ENCODE measurements at places on chromosomes 5 and 9. TPM values are rescaled to one million over a fixed set of nuclear protein-coding genes. Genes with fewer than 3 reads are reported as not detected.

DNA sequence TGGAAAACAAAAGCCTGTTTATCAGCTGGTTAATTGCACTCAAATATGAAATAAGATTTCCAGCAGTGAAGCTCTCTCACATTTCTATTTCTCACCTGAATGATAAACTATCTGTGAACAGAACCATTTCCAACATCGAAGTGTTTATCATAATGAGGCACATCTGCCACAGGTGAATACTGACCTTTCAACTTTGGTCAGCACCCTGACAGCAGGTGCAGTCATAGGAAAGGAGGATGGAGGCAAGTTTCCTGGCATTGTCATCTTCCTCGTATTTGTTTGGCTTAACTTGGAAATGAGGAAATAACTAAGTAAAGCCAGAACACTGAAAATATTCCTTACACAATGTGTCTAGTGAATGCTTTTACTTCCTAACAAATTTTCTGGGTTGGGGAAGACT lies 716.4 kb downstream of the NR2F1-AS1 start:
- no peaks in the 10 kb centered on the region for H3K4me1 ChIP-seq
- no peak overlapping the region for H3K4me3 ChIP-seq
- H3K27ac ChIP-seq = no peak overlapping the region
- no peaks in the 10 kb centered on the region for H3K27me3 ChIP-seq
- no peak for DNase-seq
- no peaks in the 10 kb centered on the region for H3K36me3 ChIP-seq

DNA sequence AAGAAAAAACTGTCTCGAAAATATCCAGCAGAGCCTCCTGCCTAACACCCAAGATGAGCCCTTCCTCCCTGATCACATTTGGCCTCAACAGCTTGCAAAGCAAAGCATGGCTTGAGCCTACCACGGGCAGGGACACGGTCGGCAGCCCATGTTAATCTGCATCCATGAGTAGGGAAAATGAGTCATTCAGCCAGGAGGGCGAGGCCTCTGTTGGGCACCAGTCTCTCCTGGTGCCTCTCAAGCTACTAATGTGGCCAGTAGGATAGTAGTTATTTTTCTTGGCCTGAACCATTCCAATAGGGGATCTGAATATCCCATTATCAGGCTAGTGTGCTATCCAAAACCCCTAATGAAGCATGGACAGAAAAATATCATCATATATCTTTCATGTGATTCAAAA lies 43.0 kb upstream of the SHB start:
- no peak overlapping the region for H3K27ac ChIP-seq
- no peak for DNase-seq
- no peak overlapping the region for H3K4me3 ChIP-seq
- H3K36me3 ChIP-seq = no peaks in the 10 kb centered on the region

- H3K36me3 ChIP-seq = no peaks in the 10 kb centered on the region
- DNase-seq = no peak
- no peak overlapping the region for H3K27ac ChIP-seq
- H3K27me3 ChIP-seq = no peaks in the 10 kb centered on the region
- no peak overlapping the region for H3K4me3 ChIP-seq
These were observed 810.9 kb upstream of the ACO1 start for GRCh38 chr9:31573561-31573960.

DNA sequence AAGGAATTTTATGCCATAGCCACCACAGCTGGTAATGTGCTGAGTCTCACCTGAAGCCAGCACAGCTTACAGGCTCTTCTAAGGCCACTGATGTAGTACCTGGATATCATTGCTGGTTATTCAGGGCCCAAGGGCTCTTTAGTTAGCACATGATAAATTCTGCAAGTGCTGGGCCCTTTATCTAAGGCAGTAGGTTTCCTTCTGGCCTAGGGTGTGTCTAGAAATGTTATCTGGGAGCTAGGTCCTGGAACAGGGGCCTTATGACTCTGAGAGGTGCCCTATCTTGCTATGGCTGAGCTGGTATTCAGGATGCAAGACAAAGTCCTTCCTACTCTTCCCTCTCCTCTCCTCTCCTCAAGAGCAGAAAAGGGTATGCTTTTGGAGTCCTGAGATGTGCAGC lies 1424.5 kb upstream of the NUDT12 start:
- no peak overlapping the region for H3K27ac ChIP-seq
- H3K4me1 ChIP-seq = no peaks in the 10 kb centered on the region
- no peak overlapping the region for H3K4me3 ChIP-seq
- H3K36me3 ChIP-seq = no peaks in the 10 kb centered on the region
- no peaks in the 10 kb centered on the region for H3K27me3 ChIP-seq

- no peaks in the 10 kb centered on the region for H3K36me3 ChIP-seq
- H3K27me3 ChIP-seq = no peaks in the 10 kb centered on the region
- no peak overlapping the region for H3K4me3 ChIP-seq
- H3K27ac ChIP-seq = no peak overlapping the region
- H3K4me1 ChIP-seq = peaks cover 26% of the 10 kb centered on the region
These were observed 7.3 kb upstream of the CTSV start for GRCh38 chr9:97046228-97046627.

Gene ENTREP1
- 1.8 TPM for total RNA-seq

Gene PITX1
- 12.9 TPM for total RNA-seq

DNA sequence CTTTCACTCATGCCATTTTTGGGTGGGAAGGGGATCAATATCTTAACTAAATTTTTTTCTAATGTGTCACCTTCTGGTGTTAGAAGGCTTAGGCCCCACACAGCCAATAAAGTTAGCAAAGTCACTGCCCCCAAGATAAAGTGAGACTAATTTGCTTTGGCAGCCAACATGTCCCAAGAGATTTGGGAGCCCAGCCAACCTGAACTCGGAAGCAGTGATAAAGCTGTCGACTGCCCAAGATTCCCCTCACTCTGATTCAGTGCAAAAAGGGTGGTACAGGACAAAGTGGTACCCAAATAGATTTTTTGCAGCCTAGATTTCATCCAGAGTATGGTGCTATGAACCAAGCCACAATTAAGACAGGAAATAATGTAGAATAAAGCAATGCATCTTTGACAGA lies 572.5 kb upstream of the ARRDC3 start:
- H3K36me3 ChIP-seq = no peaks in the 10 kb centered on the region
- peak; percentile 26 for DNase-seq
- H3K27me3 ChIP-seq = no peaks in the 10 kb centered on the region
- no peak overlapping the region for H3K4me3 ChIP-seq
- H3K4me1 ChIP-seq = peaks cover 8% of the 10 kb centered on the region

DNA sequence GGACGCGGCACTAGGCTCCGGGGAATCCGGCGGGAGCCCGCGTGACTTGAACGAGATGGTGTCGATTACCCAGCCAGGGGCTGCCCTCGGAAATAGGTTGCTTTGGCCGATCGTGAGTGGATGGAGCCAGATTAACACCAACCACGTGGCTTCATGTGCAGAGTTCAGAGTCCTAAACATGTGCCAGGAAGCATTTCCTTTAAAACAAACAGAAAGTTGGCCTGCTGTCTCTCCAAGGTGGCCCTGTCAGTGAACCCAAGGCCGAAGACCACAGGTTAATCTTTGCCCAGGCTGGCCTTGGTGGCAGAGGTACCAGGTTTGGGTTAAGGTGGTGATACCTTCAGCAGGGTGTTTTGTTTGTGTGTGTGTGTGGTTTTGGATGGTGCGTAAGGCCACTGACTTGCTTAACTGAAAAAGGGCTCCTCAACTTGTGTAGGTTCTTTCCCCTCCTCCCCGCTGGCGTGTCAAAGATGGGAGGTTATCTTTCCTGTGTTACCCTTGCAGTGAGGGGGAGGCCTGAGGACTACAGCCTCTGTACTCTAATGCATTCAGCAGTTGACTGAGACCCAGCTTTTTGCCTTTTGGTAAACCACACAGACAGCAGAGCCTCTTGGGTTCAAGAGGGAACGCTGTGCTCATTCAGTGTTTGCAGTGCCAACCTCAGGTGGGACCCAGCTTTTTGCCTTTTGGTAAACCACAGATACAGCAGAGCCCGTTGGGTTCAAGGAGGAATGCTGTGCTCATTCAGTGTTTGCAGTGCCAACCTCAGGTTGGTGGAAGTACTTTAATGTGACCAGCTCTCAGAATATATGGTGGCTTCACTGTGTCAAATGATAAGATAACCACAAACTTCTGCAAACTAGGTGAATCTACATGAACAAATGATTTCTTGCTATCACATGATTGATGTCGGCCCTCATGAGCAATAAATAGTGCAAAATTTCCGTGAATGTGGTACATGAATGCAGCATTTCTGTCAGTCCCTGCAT lies 1.4 kb downstream of the IQGAP2 start:
- DNase-seq = no peak
- peak overlapping the region; percentile 90 for H3K4me3 ChIP-seq
- peaks cover 25% of the 10 kb centered on the region for H3K36me3 ChIP-seq
- peaks cover 10% of the 10 kb centered on the region for H3K4me1 ChIP-seq

GRCh38 chr9:91547081-91547480 lies 123.4 kb upstream of the NFIL3 start:
- H3K4me3 ChIP-seq = no peak overlapping the region
- no peak for DNase-seq
- H3K36me3 ChIP-seq = no peaks in the 10 kb centered on the region
- H3K27me3 ChIP-seq = no peaks in the 10 kb centered on the region
- H3K27ac ChIP-seq = no peak overlapping the region

All from Calu3 (cell line).